CD4-positive, CD25-positive, alpha-beta regulatory T cell (primary cell): ENCODE measurements at places on chromosomes 5 and 9.

DNA sequence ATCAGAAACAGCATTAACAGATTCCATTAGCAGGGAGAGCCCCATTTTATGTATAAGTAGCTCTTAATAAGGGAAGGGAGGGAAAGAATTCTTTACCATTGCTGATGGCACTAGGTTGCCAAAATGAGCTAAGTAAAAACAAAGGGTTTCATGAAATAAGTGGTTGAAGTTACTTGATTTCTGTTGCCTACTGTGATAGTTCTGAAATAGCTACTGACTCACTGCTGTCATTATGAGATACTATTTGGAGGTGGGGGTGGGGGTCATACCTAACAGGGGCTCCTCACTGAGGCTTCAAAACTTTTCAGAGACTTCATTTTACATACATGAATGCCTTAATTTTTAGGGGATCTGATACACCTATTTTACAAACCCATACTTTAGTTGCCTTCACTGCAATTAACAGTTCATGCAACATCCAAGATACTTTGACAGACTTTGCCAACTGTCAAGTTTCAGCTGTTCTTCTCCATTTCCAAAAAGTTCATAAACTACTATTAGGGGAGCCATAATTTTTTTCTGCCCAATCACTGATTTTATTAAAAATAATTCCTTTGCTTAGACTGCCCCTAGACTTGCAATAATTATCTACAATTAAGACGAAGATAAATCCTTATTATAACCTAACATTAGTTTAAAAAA lies 4.6 kb downstream of the HOMER1 start:
- DNase-seq, result no peak

GRCh38 chr9:113481176-113481787 lies 17.8 kb downstream of the RGS3 start:
- DNase-seq, result no peak

GRCh38 chr9:131520503-131520902 lies 10.6 kb downstream of the UCK1 start:
- no peak for DNase-seq

DNA sequence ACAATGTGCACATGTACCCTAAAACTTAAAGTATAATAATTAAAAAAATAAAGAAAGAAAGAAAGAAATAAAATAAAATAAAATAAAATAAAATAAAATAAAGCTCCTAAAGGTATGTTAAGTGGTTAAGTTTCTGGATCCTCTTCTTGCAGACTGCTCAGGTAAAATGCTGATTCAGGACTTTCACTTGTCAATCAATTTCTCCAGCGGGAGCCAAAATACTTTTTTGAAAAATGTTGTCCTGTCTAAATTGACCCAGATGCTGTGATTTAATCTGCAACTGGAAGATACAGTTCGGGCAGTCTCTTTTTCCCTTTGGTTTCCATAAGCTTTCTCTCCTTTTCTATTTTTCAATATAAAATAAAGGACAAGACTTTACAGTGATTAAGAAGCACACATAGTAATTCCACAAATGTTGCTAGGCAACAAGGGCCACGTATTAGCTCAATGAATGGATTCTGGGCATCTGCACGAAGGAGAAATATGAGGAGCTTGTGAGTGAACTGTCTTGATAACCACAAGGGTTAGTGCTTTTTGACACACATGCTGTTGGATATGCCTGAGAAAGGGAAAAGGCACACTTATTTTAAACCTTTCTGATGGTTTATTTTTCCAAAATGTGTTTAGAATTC lies 38.6 kb downstream of the HTR4 start:
- no peak for DNase-seq

GRCh38 chr9:97934321-97935115 lies 3.5 kb downstream of the HEMGN start:
- no peak for DNase-seq

DNA sequence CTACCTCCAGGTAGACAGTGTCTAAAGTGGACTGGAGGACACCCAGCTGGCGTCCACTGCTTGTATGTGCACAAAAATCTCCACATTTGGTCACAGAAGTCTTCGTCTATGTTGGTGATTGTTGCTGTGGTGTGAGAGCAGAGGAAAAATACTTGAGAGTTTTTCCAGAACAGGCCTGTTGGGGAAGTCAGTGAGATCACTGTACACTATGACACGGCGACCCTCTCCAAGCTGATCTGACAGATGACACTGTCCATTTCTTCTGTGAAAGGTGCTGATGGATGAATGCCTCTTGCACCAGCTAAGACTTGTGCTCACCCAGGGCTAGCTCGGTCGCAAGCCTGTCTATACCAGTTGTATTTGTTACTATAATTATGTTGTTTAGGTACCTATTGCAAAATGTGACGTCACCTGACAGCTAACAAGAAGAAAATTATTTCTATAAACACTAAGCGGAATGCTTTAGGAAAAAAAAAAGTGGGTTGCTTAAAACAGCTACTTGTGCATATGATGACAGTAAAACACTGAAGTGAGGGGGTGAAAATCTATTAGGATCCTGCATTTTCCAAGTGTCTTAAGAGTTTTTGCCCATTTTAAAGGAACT lies 142.3 kb downstream of the ROR2 start:
- DNase-seq, result no peak

- no peak for DNase-seq
Measured at GRCh38 chr9:118991366-118992285, 377.6 kb downstream of the BRINP1 start.

DNA sequence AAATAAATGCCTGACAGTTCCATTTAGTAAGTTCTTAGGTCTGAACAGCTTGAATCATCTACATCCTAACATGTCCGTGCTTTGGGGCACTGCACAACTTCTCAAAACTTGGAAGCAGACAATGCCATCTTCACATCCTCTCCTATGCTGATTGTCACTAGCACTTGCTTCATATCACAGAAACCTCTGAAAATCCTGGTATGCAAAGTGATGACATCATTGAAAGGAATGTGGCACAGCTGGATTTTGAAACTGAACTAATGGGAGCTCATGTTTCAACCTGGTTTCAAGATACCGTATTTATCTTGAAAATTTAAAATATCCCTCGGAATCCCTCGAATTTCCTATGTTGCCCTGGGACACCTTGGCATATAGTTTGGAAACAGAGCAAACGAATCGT lies 490.2 kb upstream of the DAP start:
- DNase-seq, result no peak
